ENCODE measurements at places on chromosomes 6 and 20. TPM values are rescaled to one million over a fixed set of nuclear protein-coding genes. Genes with fewer than 3 reads are reported as not detected.

Gene MEP1A
- polyA plus RNA-seq: not detected

Gene SLC17A4
- not detected for polyA plus RNA-seq

Gene DLL1
- polyA plus RNA-seq: 14.1 TPM

Gene FAM210B
- polyA plus RNA-seq: 32.5 TPM

Gene JPH2
- 1.1 TPM for polyA plus RNA-seq

Gene TCF21
- polyA plus RNA-seq: 31.8 TPM

Gene CCDC170
- 0.61 TPM for polyA plus RNA-seq

Gene REM1
- polyA plus RNA-seq: 2.1 TPM

Gene CST4
- polyA plus RNA-seq: not detected

Gene SIRPB1
- polyA plus RNA-seq: 0.18 TPM

Gene NDRG3
- polyA plus RNA-seq: 14.6 TPM

Gene CST2
- polyA plus RNA-seq: not detected

Gene EYS
- polyA plus RNA-seq: not detected

Gene PSORS1C1
- polyA plus RNA-seq: 3.1 TPM

Gene FGD2
- polyA plus RNA-seq: 3.1 TPM

Gene ADAM33
- polyA plus RNA-seq: 29.8 TPM

Gene DEFB124
- polyA plus RNA-seq: not detected

Gene OR2H2
- not detected for polyA plus RNA-seq

Gene SLC35D3
- polyA plus RNA-seq: 0.08 TPM

Gene BNIP5
- polyA plus RNA-seq: 3.8 TPM

Gene MLIP
- not detected for polyA plus RNA-seq

Gene ANKRD66
- polyA plus RNA-seq: not detected

Gene IL17A
- polyA plus RNA-seq: not detected

Gene PTPRT
- polyA plus RNA-seq: 2.1 TPM

Gene SLC35F1
- 0.50 TPM for polyA plus RNA-seq

Gene MYLK4
- 0.12 TPM for polyA plus RNA-seq

Gene TCF19
- 7.7 TPM for polyA plus RNA-seq

Gene MUC22
- not detected for polyA plus RNA-seq

Gene RBCK1
- polyA plus RNA-seq: 115 TPM

Gene HLA-DMB
- polyA plus RNA-seq: 25.3 TPM

Gene RAMACL
- not detected for polyA plus RNA-seq

Gene PHACTR2
- 3.0 TPM for polyA plus RNA-seq

Gene CRIP3
- not detected for polyA plus RNA-seq

Gene LAMA4
- polyA plus RNA-seq: 14.0 TPM

Gene OPRM1
- not detected for polyA plus RNA-seq

Gene PACRG
- 2.9 TPM for polyA plus RNA-seq

Gene PXDC1
- polyA plus RNA-seq: 23.2 TPM

Gene NOTCH4
- 22.3 TPM for polyA plus RNA-seq

Gene MUCL3
- polyA plus RNA-seq: 39.6 TPM

Gene PBOV1
- polyA plus RNA-seq: not detected

Gene C6orf52
- 1.8 TPM for polyA plus RNA-seq

Gene TFAP2D
- not detected for polyA plus RNA-seq

Gene SPAG4
- 3.9 TPM for polyA plus RNA-seq

Gene DNMT3B
- polyA plus RNA-seq: 0.73 TPM

Gene ARMH2
- polyA plus RNA-seq: not detected

Gene AIF1
- polyA plus RNA-seq: 68.7 TPM

Gene BTN1A1
- polyA plus RNA-seq: not detected

Gene PAX1
- polyA plus RNA-seq: not detected

Gene TSBP1
- not detected for polyA plus RNA-seq

Gene TRIM26
- 30.2 TPM for polyA plus RNA-seq

Gene CPXM1
- 1.2 TPM for polyA plus RNA-seq

Gene NRSN2
- 9.8 TPM for polyA plus RNA-seq

Gene RFX6
- polyA plus RNA-seq: 0.55 TPM

Gene PRDM13
- polyA plus RNA-seq: not detected

Gene STX11
- polyA plus RNA-seq: 2.2 TPM

Gene PRSS35
- polyA plus RNA-seq: 0.12 TPM

Gene C6orf120
- polyA plus RNA-seq: 4.7 TPM

Gene CD2AP
- polyA plus RNA-seq: 46.0 TPM

Gene DST
- 16.3 TPM for polyA plus RNA-seq
